Activated CD4-positive, alpha-beta T cell treated with anti-CD3 and anti-CD28 coated beads, Interleukin-2, amount 10 ng/mL, durations not matched to agents 7 days and 5 days (primary cell): ENCODE measurements at places on chromosomes 2 and 18.

- no peak for DNase-seq
These were observed 11.8 kb upstream of the SULT1C3 start for GRCh38 chr2:108228006-108228405.

- no peak for DNase-seq
These were observed 18.8 kb downstream of the CNDP2 start for GRCh38 chr18:74514860-74515495.

DNA sequence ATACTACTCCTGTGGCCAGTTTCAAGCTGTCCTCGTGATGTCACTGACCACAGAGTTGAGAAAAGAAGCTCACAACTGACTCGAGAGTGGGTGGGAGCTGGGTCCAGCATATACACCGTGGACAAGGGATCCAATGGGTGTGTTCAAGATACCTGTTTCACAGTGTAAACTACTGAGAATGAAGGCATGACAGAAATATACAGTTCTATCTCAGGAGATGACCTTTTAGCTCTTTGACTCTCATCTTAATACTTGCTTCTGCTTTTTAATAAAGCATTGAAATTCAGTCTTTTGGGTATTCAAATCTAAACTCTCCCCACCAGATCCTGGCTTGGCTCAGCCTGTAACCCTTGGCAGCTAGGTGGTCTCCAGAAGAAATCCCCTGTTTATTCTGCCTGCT, 130.1 kb downstream of the MAP2 start:
- no peak for DNase-seq

- DNase-seq: no peak
These were observed 52.1 kb downstream of the RHBDD1 start for GRCh38 chr2:226887940-226888339.
